GM19239 (cell line): ENCODE measurements at places on chromosomes 6 and 20.

DNA sequence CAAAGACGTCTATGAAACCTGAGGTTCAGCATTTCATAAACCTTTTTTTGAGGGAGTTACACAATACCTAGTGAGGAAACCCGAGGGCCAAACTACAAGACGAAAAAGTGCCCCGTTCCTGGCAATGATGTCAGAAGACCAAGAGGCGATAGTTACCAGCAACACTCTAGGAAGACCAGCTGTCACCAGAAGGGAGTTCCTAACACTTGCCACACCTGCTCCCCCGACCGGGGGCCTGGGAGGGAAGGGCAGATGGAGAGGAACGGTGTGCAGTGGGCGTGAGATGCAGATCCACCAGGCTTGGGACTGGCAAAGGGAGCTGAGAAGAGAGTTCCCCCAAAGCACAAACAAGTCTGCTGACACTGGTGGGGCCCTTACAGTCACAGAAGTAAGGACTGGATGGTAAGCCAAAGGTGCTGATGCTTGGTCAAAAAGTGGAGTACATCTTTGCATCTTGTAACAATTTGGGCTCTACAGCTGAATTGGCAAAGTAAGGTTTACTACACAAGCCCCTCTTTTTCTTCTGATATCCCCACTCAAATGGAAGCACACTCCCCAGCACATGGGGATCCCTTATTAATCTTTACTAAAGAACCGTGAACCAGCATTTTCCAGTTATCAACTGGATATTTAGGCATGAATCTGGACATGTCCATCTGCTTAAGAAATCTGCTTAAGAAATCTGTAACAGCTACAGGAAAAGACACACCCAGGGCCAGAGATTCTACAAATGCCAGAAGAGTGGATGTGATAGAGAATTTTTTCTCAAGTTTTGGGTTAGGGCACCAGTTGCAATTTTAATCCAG is 38.5 kb downstream of the PANK2 start:
- no peak for DNase-seq

- no peak for DNase-seq
Observed at GRCh38 chr6:36443471-36444428, 950 bp downstream of the KCTD20 start.

- DNase-seq: peak; percentile 80
Observed at GRCh38 chr20:41011551-41012067, 17.0 kb upstream of the TOP1 start.

- DNase-seq: no peak
Observed at GRCh38 chr6:7052443-7053011, 55.2 kb upstream of the RREB1 start.

DNA sequence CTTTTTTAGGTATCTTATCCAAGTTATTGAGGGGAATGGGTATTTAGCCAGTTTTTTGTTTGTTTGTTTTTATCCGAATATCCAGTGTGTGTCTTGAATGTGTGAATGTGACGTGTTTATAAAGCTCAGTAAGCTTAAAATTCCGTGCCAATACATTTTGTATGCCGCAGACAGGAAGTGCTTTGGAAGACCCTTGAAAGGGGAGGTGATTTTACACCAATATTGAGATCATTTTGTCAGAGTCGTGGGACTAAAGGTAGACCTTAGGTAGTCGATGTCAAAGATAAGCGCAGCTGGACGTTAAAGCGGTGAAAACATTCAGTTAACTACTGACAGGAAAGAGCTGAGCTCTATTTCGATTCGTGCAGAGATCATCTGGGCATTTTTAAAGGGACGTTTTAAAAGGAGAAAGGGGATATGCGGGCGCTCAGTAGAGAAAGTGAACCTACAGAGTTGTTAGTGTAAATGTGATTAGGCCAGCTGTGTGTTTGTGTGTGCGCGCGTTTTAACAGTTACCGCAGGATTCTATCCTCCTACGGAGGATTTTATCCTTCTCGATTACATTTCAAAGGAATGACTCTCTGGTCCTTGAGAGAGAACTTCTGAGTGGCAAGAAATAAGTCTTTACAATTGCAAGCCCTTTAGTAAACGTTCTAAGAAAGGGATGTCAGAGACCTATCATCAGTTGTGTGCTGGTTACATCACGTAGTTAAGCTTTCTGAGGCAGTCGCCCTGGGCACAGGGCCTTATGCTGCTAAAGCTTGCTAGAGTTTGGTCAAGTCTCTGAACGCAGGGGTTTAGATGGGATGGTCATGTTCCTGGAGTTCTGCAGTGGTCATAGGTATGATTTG is 625 bp upstream of the ECHDC1 start:
- DNase-seq: no peak

- no peak for DNase-seq
Observed at GRCh38 chr6:33313105-33313708, 671 bp downstream of the TAPBP start.

GRCh38 chr6:17484201-17484849 is 90.9 kb downstream of the CAP2 start:
- DNase-seq: no peak

GRCh38 chr6:34284563-34285447 is 36.0 kb upstream of the SMIM29 start:
- DNase-seq: no peak

DNA sequence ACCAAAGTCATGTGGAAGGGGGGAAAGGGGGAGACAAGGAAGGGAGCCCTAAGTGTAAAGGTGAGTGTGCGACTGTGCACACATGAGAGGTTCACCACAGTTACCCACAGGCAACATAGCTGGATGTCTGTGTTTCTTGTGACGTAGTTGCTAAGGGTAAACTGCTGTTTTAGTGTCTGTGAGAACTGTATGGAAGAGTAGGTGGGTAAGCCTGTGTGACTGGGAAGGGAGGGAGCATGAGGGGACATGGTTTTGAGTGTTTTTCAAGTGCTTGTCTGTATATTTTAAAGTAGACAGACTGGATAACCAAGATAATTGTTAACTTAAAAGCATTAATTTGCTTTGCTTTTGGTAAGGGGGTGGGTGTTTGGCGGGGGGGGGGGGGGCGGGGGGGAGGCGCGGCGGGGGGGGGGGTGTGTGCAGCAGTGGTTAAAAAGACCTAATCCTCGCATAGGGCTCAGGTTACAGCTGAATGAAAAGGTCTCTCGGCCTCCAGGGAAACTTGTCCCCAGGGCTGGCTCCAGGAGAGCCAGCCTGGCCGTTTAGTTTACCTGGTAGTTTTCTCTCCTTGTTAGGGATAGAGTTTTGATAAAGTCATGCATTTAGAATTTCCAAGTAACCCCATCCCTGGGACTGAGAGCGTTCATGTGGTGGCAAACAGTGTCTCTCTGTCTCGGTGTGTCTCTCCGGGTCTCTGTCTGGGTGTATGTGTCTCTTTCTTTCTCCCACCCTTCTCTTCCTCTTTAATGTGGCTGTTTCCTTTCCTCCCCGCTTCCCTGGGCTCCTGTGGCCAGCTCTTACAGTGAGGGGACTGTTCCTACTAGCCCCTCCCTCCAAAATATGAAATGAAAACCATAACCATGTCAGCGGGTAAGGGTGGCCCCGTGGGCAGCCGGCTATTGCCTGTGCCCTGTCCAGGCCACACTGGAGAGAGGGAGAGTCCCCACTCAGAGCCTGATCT is 3.4 kb downstream of the SCUBE3 start:
- no peak for DNase-seq

DNA sequence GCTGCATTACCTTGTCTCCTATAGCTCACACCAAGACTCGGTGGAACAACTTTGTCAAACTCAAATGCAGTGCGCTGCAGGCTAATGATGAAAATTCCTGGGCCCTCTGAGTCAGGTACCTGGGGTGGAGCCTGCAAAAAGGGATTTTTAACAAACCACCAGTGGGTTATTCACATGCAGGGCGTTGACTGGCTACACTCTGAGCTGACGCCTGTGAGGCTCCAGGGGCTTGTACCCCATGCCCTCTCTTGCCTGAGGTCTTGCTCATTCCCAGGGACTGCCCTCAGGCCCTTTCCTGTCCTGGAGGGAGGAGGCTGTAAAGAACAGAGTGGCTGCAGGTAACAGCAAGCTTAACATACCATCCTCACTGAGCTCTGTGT is 9.2 kb downstream of the GTSF1L start:
- DNase-seq: no peak

- no peak for DNase-seq
Observed at GRCh38 chr20:63891061-63892002, 3.6 kb upstream of the DNAJC5 start.

- no peak for DNase-seq
Observed at GRCh38 chr6:169383265-169383664, 129.6 kb upstream of the THBS2 start.

DNA sequence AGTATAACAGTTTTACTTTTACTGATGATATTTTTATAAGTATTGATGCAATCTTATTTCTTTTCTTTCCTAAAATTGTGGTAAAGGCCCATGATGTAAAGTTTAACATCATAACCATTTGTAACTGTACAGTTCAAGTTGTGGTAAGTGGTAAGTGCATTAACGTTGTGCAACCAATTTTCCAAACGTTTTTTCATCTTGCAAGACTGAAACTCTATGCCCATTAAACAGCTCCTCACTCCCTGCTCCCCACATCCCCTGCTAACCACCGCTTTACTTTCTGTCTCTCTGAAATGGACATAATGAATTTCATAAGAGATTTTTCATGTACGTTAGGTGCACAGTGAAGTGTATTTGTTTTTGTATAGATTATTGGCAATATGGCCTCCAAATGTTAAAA is 106.0 kb downstream of the PACRG start:
- DNase-seq: no peak

GRCh38 chr6:114008331-114008730 is 37.4 kb upstream of the HDAC2 start:
- no peak for DNase-seq

- DNase-seq: no peak
Observed at GRCh38 chr20:58721951-58722778, 29.6 kb downstream of the NPEPL1 start.

- DNase-seq: no peak
Observed at GRCh38 chr6:14930366-14930989, 315.4 kb upstream of the JARID2 start.

DNA sequence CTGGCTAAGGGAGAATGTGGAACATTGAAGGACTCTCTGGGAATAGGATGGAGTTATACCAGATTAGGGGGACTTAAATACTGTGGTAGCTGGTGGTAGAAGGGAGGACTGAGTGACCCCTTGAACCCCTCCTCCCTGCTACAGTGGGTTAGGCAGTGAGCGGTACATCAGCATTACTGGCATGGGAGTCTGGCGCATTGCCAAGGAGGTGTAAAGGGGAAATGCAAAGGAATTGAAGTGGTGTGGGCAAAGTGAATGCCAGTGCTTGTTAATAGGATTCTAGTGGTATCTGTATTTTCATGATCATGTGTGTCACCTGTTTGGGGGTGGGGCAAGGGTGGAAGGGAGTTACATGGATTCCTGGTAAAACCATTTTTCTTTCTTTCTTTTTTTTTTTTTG is 60.1 kb downstream of the GFRA4 start:
- DNase-seq: no peak

DNA sequence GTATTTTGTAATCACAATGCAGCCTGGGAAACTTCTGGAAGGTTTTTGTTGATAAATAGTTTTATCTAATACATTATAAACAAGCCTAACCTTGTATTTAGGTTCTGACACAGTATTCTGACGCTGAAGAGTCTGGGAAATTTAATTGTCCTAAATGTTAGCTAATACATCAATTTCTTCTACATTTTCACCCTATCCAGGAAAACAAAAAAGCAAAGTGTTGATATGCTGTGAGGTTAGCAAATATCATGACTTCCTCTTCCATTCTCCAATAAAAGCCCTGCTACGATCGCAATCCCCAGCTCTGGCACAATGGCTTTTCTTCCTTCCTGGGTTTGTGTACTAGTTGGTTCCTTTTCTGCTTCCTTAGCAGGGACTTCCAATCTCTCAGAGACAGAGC is at the start of gene C6orf58:
TSS of gene C6orf58 (plus strand) at position 301 of the 400 bp plus-strand sequence. CDS start at position 313, 12 bp downstream.
- DNase-seq: no peak

DNA sequence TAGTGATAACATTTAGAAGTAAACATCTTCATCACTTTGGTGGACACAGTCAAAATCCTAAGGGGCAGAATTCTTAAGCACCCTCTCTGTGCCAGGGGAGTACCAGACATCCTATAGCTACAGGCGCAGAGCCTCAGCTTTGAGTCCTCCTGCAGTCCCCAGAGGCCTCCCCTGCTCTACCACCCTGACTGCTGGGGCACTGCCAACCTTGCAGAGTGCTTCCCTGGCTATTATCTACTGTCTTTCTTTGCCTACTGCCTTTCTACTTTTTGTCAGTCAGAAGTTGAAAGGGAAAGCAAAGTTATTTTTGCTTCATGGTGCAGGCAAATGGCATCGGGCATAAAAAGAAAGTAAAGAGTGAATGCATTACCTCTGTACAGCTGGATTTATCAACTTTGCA is 80.1 kb downstream of the AIG1 start:
- no peak for DNase-seq

GRCh38 chr6:29628419-29629281 is 4.3 kb downstream of the GABBR1 start:
- DNase-seq: peak; percentile 62

DNA sequence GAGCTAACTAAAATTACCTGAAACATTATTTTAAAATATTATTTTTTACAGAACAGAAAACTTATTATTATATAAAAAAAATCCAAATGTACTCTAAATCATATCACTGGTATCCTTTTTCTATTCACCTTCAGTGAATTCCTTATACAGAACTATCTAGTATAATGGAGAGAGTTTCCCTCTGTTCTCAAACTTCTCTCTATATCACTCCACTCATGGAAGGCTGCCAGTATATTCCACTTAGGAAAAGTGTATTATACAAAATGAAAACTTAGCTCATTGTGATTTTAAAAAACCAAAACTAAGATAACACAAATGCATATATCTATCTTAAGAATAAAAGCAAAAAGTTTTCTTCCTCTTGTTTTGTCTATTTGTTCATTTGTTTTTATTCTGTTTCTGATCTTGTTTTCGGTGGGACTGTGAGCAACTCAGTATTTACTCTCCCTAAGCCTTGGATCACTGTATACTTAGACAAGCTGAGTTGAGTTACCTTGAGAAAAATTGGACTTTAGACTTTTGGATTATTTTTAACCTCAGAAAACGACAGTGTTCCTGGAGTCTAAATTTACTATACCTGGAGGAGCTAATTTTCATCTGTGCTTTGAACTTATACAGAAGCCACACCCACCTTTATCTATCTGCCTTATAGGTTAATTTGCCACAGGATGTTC is 61.4 kb downstream of the GPR63 start:
- DNase-seq: no peak

DNA sequence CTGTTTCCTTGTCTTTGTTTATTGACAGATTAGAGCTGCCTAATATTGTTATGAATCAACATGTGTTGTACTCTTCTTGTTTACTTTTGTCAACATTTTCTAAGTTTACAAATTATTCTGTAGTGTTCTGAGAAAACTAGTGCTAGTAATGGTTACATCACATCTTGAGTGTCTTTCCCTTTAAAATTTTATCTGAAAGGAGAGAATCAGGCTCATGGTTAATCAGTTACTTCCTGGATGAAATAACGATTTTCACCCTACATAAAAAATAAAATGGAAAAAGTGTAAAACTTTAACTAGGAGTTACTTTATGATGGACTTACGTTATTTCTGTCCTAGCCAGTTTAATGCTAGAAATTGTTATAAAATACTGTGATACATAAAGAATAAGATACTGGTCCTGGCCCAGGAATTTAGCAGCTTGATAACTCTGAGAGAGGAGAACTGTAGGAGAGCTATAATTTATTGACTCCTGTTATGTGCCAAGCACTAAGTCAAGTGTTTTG is 26.4 kb upstream of the BMP5 start:
- no peak for DNase-seq
